Dermis blood vessel endothelial cell (primary cell): ENCODE measurements at places on chromosomes 3 and 15.

DNA sequence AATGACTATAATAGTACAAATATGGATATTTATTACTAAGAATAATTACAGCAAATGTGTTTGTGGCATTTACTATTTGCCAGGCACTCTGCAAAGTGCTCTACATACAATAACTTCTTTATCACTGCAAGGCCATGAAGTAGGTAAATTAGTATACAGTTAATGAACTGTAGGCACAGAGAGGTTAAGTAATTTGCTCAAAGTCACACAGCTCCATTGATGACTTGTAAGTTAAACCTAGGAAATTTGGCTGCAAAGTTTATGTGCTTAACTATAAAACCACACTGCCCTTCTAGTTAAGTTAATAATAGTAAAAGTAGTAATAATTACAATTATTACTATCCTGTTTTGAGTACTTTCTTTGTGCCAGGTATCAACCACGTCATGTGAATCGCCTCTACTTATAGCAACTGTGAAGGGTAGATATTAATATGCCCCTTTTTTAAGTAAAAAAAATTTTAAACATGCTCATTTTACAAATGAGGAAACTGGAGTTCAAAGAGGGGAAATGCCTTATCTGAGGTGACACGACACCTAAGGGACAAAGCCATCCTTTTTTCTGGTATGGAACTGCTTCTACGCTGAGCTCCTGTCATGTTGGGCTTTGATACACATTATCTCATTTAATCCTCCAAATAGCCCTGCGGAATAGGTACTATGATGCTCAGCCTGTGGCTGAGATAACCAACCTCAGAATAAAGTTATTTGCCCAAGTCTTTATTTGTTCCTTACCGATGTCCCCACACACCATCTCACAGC is 8.5 kb downstream of the BHLHE40 start:
- no peak for DNase-seq

DNA sequence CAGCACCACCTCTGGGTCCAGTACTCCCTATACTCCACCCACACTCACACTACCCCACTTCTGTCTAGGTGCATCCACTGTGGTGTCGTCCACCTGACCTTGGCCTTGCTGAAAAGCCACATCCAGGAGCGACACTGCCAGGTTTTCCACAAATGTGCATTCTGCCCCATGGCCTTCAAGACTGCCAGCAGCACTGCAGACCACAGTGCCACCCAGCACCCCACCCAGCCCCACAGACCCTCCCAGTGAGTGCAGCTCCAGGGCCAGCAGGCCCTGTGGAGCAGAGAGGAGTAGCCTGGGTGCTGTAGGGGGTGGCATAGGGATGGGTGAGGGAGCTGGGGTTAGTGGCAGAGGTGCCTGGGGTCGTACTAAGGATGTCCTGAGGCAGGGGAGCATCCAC is 19.4 kb upstream of the ALPK3 start:
- DNase-seq: no peak

GRCh38 chr15:68218331-68218730 is 11.2 kb downstream of the CLN6 start:
- no peak for DNase-seq

GRCh38 chr3:117699058-117699457 is 989.5 kb downstream of the TUSC7 start:
- no peak for DNase-seq

DNA sequence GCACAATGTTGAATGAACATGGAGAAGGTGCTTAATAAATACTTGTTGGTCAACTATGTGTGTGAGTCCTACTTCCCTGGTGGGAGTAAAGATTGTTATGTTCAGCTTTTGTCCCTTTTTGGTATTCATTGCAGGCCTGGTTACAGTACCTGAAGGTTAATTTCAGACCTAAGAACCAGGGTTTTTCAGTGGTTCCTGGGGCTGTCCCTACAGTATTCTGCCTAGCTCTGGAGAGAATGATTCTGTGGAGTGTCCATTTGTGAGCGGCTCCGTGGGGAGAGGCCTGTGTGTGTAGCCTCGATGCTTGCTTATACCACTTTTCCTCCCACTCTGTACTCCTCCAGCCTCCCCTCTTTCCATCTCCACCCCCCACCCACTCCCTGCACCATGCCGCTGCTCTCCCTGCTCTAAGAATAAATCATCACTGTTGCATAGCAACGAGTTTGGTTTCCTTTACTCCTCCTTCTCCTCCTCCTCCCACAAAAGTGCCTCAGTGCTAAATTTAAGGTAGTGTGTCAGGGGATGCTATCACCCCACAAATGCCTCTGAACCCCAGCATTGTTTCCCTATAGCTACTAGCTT is 150.6 kb upstream of the ROPN1 start:
- DNase-seq: no peak

- DNase-seq: no peak
Observed at GRCh38 chr15:66843581-66843980, 141.5 kb downstream of the SMAD6 start.

DNA sequence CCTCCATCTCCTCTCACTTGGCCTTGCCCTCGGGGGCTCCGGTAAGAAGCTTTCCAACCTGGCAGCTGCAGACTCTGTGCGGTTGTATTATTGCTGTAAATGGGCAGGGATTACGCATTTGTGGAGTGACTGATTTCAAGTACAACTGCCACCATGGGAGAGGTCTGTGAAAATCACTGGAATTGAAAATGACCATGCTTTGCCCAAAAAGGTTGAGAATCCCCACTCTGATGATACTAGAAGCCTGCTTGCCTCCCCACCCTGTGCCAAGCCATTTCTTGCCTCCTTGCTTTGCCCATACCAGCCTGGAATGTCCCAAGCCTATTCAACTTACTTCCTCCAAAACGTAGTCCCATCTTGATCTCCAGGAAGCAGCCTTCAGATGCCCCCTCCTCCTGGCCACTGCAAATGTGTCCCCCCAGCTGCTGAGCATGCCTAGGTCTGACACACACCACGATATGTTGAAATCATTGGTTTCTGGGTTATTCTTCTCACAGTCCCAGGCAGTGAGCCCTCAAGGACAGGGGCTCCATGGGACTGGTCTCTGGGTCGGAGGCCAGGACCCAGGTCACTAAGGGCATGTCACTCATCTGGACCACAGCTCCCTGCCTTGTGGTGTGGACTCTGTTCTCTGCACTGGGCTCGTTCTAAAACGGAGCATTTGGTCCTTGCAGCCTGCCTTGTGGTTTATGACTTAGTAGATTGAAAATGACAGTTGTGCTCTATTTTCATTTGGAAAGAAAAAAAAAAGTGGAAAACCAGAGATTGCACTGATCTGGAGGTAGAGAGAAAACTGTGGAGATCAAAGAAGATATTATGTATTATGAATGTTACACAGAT is 42.9 kb downstream of the SMAD3 start:
- no peak for DNase-seq

- peak; percentile 71 for DNase-seq
Observed at GRCh38 chr15:77024273-77025082, 29.6 kb downstream of the PSTPIP1 start.

- DNase-seq: no peak
Observed at GRCh38 chr3:16377847-16378302, 112.9 kb downstream of the OXNAD1 start.

DNA sequence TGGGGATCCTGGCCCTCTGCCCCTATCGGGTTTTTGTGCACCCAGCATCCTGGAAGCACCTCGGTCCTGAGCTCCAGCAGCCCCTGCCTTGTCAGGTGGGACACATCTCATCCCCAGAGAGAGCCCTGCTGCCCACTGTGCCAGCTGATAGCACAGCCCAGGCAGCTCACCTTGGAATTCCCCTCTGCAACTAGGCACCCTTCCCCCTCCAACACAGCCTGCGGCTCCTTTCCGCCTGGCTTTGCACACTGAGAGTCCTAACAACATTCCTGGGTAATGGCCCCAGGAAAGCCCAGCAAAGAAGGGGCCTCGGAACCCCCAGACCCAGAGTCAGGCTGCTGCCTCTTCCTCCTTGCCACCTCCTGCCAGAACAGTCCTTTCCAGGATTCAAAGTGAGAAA is 5.9 kb downstream of the HCN4 start:
- DNase-seq: no peak

DNA sequence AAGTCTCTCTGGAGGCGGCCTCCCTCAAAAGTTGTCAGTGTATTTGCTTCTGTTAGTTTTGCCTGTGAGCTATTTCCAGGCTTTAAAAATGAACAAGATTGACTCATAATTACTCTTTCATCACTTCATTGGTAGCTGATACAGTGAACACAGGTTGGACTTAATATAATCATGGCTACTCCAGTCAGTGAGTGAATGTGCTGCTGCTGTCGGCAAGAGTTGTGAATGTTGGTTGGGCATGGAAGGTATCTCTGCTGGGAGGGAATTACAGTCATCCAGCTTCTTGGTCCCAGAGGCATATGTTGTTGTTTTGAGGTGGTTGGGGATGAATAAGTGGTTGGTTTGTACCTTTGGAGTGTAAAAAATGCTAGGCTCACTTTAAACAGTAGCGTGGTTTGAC is 11.5 kb downstream of the TCF12 start:
- no peak for DNase-seq

DNA sequence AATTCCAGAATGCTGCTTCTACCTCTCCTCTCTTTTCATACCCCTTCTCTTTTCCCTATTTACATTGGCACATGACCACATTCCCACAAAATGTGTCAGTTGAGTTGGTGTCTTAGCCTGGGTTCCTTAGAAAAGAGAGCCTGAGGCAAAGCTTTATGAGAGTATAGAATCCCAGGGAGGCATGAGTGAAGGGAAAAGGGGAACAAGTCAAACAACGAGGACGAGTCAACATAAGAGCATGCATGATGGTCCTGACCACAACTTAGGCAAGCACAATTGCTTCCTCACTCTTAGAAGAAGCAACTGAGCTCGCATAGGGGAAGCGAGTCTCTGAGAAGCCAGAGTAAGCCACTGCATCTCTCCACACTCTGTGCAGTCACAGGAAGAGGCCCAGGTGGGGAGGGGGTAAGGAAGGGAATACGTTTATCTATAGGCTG is 15.4 kb upstream of the ZNF774 start:
- no peak for DNase-seq

GRCh38 chr3:159131376-159131775 is 329.5 kb downstream of the MFSD1 start:
- DNase-seq: no peak

DNA sequence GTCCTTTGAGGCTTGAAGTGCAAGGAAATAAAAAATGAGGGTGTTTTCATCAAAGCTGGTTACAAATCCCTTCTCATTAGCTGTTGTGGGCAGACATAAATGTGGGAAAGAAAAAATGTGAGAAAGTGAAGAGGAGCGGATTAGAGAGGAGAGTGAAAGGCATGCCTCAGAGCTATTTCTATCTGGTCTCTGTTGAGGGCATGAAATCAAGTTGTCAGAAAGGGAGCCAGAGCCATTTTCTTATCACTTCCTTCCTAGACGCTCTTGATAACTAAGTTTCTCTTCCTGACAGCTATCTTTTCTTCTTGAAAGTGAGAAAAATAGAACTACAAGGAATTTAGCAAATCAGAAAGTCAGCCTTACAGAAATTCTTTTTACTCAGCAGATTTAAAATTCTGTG is 20.8 kb upstream of the CAPN3 start:
- peak; percentile 6 for DNase-seq

DNA sequence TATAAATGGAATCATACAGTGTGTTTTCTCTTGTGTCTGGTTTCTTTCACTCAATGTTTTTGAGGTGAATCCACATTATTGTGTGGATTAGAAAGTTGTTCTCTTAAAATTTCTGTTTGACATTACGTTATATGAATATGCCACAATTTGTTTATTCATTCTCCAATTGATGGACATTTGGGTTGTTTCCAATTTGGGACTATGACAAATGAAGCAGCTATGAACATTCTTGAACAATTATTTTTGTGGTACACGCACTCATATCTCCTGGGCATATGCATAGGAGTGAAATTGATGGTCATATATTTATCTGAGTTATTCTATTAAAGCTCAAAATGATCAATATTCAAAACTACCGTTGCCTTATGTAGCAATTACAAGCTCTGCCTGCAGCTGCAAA is 5.3 kb upstream of the THRB start:
- DNase-seq: no peak

DNA sequence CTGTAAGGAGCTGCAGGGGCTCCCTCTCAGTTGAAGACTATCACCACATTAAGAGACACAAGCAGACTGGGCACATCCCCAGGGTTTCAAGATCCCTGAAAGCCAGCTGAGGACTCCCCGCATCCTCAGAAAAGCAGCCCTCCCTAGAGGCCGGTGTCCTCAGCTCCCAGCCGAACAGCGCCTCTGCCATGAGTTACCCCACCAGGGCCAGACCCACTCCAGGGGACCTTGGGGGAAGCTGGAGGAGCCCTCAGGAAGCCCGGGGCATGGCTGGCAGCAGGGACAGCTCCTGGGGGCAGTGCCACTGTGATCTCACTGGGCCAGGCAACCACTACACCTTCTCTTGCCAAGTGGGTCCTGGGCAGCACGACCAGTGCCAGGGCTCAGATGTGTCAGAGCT is 8.1 kb downstream of the KLF15 start:
- no peak for DNase-seq

DNA sequence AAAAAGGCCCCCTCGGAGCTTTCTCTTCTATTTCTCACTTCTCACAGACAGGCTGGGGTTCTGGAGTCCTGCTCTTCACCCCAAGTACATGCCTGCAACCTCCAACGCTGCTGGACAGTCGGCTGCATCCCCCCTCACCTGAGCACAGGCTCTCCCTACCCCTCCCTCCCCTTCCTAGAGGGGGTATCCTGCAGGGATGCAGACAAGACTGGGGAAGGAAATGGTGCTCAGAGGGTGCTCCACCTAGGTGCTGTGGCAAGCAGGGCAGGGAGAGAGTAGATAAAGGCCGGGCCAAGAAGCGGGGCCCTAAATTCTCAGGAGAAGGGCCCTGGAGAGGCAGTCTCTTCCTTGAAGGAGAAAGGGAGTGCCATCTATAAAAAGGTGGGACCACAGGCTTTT is 7.0 kb upstream of the STRA6 start:
- no peak for DNase-seq

DNA sequence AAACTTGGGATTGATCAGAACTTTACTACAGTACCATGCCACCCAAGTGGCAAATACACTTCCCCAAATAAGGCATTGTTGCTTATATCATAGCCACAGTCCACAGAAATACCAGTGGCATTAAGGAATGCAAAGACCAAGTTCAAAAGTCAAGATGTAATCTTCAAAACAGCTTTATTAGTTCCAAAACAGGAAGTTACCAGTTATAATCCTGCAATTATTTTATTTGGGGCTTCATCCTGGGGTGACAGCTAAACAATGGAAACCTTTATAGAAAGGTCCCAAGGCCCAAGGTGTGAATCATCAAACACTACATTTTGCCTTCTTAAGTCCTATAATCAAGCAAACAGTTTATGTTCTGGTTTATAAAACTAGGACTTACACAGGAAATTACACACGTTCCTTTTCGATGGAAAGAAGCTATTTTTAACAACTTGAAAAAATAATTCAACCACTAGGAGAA is 30.3 kb upstream of the RNF7 start:
- peak; percentile 99 for DNase-seq

- peak; percentile 10 for DNase-seq
Observed at GRCh38 chr3:64238971-64239667, 13.9 kb upstream of the PRICKLE2 start.

- no peak for DNase-seq
Observed at GRCh38 chr3:3552761-3553160, 246.5 kb upstream of the LRRN1 start.

GRCh38 chr15:73265536-73266153 is 103.1 kb downstream of the HCN4 start:
- DNase-seq: peak; percentile 55

- DNase-seq: no peak
Observed at GRCh38 chr3:126226374-126226773, 46.0 kb upstream of the ALDH1L1 start.
